ENCODE measurements at places on chromosomes 2 and 18.

GRCh38 chr2:109136542-109136941 is 7.5 kb downstream of the SH3RF3 start:
- no peak for DNase-seq

DNA sequence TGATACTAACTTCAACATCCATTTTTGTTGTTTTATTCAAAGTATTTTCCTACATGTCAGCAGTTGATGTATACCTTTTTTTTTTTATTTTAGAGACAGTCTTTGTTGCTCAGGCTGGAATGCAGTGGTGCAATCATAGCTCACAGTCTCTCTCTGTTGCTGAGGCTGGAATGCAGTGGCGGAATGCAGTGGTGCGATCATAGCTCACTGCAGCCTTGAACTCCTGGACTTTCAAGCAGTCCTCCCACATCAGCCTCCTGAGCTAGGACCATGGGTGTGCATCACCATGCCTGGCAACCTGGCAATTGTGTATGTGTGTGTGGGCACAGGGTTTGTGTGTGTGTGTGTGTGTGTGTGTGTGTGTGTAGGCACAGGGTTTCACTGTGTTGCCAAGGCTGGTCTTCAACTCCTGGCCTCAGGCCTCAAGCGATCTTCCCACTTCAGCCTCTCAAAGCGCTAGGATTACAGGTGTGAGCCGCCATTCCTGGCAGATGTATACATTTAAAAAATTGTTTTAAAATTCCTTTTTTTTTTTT is 24.8 kb downstream of the SANBR start:
- no peak for DNase-seq

- no peak for DNase-seq
Measured at GRCh38 chr2:53880756-53881155, 21.0 kb upstream of the GPR75 start.

DNA sequence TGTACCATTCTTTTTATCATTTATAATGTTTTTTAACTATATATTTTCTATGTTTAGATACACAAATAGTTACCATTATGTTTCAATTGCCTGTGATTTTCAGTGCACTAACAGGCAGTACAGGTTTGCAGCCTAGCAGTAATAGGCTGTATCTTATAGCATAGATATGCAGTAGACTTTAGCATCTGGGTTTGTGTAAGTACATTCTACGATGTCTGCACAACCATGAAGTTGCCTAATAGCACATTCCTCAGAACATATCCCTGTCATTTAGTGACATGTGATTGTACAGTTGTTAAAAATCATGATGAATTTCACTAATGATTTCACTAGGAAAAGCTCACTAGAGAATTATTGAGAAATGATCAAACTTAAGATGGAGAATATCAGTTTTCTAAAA is 884.6 kb downstream of the DPP10 start:
- no peak for DNase-seq

- DNase-seq: no peak
Measured at GRCh38 chr2:176002688-176003210, 682 bp upstream of the LNPK start.

- DNase-seq: no peak
Measured at GRCh38 chr18:23276451-23276850, 141.2 kb downstream of the CABLES1 start.

GRCh38 chr2:206275312-206276055 is 1.0 kb downstream of the ZDBF2 start:
- DNase-seq: no peak

GRCh38 chr2:176092270-176093144 is at the start of gene HOXD13:
Gene HOXD13, plus strand, starts transcription at chr2:176092721. Its CDS starts 170 bp downstream, at chr2:176092891.
- peak; percentile 9 for DNase-seq

GRCh38 chr2:198309673-198310280 is 505.4 kb downstream of the PLCL1 start:
- DNase-seq: no peak

DNA sequence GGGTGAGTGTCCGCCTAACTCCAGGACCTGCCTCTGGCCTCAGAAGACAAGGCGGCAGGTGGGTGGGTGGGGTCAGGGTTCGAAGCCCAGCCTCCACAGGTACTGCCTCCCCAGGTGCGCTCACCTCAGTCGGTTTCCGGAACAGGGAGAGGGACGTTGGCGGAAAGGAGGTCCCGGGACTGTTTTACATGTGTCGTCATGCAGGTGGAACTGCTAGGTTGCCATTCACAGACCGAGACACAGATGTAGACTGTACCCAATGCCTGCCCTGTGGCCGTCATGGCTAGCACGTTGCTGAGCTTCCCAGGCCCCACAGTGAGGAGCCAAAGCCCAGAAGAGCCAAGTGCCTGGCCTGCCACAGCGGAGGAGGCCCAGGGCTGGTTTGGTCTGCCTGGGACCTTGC is 284.0 kb upstream of the HS6ST1 start:
- no peak for DNase-seq

DNA sequence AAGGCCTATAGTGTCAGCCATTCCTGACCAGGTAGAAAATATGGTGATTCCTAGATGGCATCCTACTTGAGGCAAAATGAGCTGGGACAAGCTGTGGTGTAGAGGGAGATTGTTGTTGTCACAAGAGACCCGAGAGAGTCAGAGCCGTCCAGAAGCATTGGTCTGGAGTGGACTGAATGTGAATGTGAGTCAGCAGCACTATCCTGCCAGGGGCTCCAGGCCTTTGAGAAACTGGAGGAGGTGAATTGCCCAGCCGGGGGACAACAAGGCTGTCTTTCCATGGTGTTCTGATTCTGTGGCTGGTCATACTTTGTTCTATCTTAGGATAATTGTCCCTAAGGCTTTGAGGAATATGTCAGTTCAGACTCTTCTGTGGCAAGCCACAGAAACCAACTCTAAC is 29.4 kb upstream of the EIF2AK3 start:
- DNase-seq: no peak

- no peak for DNase-seq
Measured at GRCh38 chr18:22282311-22283115, 113.1 kb downstream of the GATA6 start.

DNA sequence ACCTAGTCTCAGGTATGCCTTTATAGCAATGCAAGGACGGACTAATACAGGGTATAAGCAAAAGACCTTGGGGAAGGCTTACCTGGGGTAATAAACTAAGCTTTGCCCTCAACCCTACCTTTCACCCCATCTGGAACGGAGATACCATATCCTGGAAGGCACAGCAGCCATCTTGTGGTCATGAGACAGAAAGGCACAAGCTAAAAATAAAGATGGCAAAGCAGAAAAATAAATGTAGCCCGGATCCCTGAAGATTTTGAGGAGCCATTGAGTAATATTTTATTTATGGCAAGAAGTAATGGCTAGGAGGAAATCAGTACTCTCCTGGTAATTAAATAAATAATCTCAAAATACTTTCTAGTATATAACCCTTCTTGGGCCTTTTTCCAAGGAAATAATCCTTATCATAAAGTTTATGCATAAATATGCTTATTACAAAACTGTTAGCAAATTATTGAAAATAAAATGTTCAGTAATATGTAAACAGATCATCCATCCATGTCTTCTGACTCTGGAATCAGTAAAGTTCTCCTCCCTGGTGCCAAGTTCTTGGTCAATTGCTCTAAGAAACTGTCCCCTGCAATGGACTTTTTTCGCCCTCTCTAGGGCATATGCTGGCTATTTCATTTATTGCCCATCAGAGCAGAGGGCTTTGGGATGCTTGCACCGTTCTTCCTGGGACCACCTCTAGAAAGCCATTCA is 198.7 kb downstream of the SPP2 start:
- no peak for DNase-seq

- DNase-seq: no peak
Measured at GRCh38 chr2:169767243-169767888, 31.3 kb upstream of the SSB start.

DNA sequence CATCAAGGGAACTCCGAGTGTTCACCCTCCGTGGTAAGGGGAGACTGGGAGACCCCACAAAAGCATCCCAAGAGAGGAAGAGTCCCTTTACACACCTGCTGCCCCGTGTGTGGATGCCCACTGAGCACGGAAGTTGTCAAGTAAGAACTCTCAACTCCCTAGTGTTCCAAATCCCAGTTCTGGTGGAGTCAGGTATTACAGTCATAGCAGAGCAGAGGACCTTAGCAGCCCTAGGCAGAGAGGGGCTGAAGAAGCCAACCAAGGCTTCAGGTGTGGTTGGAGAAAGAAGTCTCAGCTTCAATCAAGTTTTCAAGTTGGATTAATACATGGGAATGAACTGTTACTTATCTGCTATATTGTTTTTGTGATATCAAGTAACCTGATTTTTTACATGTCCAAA is 512.5 kb downstream of the RNF144A start:
- DNase-seq: no peak

GRCh38 chr18:61734396-61734795 is 158.4 kb downstream of the RNF152 start:
- DNase-seq: no peak

DNA sequence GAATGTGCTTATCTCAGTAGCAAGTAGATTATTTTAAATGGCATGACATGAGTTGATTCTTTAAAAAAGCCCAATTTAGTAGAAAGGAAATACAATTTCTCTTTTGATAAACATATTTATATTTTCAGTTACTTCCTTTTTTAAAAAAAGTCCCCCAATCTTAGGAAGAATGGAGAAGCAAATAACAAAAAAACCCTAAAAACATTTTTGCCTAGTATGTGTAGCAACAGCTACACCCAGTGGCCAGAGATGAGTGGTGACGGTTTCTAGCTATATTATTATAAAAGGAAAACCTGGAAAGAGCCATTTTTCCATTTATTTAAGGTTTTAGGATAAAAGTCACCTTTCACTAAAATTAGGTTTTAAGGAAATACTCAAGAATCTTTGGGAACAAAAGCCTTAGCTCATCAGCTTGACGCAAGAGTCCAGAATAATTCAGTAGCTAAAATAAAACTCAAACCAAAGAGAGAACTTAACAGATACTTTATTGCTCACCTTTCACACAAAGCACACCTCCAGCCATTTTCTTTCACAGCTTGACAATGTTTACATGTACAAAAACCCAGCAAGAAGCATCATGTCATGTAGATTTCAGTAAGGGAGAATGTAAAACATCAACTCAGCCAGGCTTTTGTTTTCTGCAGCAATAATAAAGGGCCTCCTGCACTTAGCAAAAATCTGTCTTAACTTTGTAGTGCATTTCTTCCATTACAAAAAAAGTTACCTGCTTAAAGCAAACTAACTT is 15.7 kb downstream of the FAM98A start:
- peak; percentile 3 for DNase-seq

DNA sequence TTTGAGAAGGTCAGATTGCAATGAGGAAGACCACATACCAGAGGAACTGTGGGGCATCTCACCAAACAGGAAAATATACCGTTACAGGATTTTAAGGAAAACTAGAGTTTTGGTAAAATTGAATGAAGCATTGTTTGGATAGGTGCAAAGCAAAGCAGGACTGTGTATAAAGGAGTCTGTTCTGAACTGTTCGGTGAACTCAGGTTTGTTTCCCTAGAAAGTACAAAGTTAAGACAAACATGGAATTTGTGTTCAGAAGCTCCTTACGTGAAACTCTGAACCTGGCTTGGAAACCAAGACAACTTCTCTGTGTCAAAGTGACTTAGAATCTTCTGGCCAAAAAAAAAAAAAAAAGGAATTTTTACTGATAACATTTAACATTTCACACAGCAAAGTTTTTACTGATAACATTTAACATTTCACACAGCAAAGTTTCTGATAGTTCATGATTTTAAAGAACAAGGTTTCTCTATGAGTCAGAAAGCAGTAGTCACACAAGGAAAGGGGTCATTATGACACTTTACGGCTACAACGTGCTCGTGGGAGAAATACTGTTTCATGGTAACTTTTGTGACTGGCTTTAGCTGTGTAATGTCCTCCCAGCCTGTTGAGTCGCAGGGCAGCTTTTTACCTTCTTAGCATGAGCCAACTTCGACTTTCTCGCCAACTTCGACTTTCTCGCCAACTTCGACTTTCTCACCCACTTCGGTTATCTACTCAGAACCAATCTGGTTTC is 21.2 kb upstream of the TET3 start:
- DNase-seq: no peak

GRCh38 chr2:17470855-17471641 is 47.2 kb downstream of the RAD51AP2 start:
- DNase-seq: peak; percentile 12

DNA sequence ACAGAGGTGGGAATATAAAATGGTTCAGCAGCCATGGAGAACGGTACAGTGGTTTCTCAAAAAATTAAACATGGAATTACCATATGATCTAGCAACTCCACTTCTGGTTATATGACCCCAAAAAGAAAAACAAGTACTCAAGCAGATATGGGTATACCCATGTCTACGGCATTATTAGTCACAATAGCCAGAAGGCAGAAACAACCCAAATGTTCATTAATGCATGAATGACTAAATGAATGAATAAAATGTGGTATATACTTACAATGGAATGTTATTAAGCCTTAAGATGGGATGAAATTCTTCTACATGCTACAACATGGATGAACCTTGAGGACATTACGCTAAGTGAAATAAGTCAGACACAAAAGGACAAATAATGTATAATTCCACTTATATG is 266.8 kb upstream of the FBXO11 start:
- DNase-seq: no peak

GRCh38 chr2:186887107-186888090 is 38.4 kb upstream of the ZSWIM2 start:
- DNase-seq: no peak

DNA sequence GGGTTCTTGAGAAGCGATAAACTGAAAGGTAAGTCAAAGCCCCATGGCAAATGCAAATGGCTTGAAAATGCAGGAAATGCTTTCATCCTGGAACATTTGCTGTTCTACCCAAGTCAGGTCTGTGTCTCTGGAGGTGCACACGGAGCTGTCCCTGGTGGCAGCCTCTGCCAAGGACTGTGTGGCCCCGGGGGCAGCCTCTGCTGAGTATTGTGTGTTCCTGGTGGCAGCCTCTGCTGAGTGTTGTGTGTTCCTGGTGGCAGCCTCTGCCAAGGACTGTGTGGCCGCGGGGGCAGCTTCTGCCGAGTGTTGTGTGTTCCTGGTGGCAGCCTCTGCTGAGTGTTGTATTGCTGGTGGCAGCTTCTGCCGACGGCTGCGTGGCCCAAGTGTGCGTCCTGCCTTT is 135.6 kb upstream of the ALKAL2 start:
- no peak for DNase-seq

DNA sequence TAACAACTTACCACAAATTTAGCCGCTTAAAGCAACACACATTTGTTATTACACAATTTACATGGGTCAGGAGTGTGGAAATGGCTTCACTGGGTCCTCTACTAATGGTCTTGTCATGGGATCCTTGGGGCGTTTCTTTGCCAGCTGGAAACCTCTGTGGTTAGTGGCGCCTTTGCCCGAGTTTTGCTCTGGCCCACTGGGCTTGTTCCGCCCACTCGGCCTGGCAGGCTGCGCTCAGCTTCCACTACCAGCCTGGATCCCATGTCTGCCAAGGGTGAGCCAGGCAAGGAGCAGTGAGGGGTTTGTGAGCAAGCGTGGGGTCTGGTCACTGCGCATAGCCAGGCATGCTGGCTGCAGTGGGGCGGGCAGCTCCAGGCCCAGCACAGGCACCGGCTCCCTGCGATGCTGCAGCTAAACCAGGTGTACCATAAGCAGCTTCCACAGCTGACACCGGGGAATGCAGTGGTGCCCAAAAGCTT is 16.2 kb upstream of the MBD2 start:
- DNase-seq: no peak

- no peak for DNase-seq
Measured at GRCh38 chr18:55337908-55338521, 250.0 kb downstream of the TCF4 start.

- no peak for DNase-seq
Measured at GRCh38 chr18:12939162-12939561, 8.6 kb upstream of the SEH1L start.

- DNase-seq: no peak
Measured at GRCh38 chr2:144580521-144581161, 60.7 kb upstream of the ZEB2 start.
